ENCODE measurements at places on chromosomes 13 and 19.

GRCh38 chr19:5152767-5153532, 184.0 kb downstream of the KDM4B start:
- DNase-seq, result no peak

- DNase-seq, result no peak
Observed at GRCh38 chr13:71218960-71219359, 648.0 kb downstream of the DACH1 start.

- DNase-seq, result no peak
Observed at GRCh38 chr13:44040070-44040817, 160.5 kb downstream of the LACC1 start.

- DNase-seq, result peak; percentile 50
Observed at GRCh38 chr19:3284759-3285646, 60.5 kb downstream of the CELF5 start.

DNA sequence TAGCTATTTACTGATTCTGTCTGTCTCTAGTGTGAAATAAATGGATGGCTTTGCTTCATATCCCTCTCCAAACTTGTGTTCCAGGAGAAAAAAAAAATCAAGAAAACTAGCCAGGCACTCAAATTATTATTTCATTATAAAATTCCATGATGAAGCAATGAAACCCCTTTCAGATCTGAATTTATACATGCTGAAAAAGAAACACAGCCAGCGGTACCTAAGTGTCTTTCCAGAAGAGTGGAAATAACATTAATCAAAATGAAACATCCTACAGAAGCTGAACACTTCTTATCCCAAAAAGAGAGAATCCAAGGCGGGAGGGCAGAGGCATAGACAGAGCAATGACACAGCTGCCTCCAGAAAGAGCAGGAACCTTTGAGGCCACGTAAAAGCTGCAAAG, 15.9 kb downstream of the ENOX1 start:
- no peak for DNase-seq

- no peak for DNase-seq
Observed at GRCh38 chr13:79423801-79424642, 18.0 kb upstream of the RBM26 start.

GRCh38 chr19:15241259-15241910, 9.1 kb upstream of the EPHX3 start:
- DNase-seq, result no peak

DNA sequence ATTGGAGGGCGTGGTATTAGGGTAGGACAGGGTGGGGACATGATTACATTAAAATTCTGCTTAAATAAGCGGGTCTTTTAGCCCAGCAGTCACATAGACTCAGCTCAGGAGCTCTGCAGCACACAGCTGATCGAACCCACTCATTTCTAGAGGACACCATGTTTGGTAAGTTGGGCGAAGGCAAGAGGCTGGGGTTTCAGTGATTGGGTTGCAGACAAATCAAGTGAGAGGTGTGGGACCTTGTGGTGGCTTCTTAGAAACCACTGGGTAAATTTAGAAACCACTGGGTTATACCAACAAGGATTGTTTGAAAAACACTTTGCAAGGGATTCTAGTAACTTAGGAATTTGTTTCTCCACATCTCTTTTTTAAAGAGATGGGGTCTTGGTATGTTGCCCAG, at the start of gene LEUTX:
LEUTX (plus strand) TSS at position 92 of the 400 bp plus-strand sequence; CDS start at position 159, 67 bp downstream.
- DNase-seq, result no peak

DNA sequence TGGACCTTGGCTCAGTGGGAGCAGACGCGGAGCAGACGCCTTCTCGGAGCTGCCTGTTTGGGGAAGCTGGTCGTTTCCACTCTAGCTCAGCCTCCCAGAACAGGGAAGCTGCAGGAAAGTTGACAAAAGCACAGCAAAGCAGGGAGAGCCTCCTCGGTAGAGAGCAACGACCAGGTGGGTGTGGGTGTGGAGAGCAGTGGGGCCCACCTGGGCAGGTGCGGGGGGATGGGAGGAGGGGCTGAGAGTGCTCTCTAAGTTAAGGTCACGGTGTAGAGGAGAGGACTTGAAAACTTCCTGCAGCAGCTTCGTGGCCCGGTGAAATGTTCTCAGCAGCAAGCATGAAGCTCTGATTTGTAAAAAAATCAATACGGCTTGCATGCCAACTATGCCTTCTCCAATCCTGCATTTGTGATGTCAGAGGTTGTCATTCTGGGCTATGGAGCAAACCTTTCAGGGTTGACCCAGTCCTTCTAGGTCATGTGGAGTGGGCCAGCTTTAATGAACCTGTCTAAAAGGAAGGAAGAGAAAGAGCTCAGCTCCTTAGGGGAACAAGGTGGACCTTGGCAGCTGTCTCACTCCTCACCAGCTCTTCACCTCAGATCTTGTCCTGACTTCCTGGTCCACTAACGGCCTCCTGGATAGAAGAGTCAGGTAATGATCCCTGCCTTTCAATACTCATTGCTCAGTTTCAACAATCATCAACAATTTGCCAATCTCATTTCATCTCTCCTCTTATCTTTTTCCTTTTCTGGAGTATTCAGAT, 85.8 kb upstream of the UBL3 start:
- no peak for DNase-seq

DNA sequence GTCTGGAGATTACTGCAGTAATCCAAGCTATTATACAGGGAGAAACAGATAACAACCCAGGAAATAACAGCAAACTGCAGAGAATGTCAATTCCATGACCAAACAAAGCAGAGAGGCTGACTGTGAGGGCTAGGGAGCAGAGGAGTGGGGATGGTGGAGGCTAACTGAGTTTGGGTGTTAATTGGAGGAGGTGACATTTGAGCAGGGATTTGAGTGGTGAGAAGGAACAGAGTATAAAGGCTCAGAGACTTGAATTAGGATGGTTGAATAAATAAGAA, 3.1 kb downstream of the DMAC2 start:
- no peak for DNase-seq

GRCh38 chr19:52535771-52536447, 8.4 kb downstream of the ZNF808 start:
- DNase-seq, result peak; percentile 82

GRCh38 chr19:49680421-49681351, 3.6 kb downstream of the PRMT1 start:
- peak; percentile 100 for DNase-seq

DNA sequence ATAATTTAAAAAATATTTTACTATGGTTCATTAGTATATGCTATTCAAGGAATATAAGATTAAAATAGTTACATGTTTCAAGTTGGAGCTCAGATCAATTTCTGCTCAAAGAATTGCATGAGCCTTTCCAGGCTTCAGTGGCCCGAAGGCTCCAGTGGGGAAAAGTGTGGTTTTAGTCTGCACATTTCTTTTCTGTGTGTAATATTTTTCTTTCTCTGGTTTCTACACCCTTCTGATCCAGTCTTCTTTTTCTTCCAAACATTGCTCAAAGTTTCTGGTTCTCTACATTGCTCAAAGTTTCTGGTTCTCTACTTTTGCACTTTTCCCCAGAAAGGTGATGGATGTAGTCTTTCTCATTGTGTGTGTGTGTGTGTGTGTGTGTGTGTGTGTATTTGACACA, 64.7 kb upstream of the OXGR1 start:
- no peak for DNase-seq

DNA sequence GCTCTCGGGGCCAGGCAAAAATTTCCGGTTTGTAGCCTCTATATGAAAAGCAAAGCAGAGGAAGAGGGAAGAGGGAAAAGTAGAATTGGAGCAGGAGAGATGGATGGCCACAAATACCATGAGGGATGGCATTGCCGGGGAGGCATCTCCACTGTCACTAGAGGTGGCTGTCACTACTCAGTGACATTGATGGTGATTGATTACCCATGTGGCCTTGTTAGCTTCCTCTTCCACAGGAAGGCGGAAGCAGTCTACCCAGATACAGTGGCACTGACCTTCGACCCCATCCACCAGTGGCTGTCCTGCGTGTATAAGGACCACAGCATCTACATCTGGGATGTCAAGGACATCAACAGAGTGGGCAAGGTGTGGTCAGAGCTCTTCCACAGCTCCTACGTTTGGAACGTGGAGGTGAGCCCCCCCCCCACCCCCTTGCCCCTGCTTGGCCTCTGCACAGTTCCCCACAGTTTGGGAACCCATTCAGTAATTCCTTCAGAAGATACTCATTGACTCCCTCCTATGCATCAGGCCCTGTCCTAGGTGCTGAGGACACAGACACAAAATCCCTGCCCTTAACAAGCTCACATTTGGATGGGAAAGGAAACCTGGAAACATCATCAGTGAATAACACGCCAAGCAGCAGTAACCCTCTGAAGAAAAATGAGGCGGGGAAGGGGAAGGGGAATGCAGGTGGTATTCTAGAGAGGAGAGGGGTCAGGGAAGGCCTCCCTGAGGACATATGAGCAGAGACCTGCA, 18.6 kb downstream of the WDR62 start:
- no peak for DNase-seq

DNA sequence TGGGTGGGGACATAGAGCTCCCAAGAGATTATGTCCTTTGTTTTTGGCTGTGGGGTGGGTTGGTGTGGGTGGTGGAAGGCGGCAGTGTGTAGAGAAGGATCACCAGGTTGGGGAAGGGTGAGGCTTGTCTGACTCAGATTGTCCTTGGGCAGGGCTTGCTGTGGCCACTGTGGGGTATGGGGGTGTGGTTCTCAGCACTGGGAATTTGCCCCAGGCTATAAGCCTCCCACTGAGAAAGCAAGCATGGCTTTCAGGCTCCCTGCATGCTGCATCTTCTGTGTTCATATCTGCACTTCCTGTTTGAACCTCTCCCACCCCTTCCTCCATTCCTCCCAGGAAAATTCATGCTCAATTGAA, 34.9 kb downstream of the DNAJC15 start:
- no peak for DNase-seq

GRCh38 chr13:49110122-49110912, 109.8 kb upstream of the MLNR start:
- DNase-seq, result peak; percentile 54

- no peak for DNase-seq
Observed at GRCh38 chr13:76708138-76708688, 178.0 kb downstream of the KCTD12 start.

DNA sequence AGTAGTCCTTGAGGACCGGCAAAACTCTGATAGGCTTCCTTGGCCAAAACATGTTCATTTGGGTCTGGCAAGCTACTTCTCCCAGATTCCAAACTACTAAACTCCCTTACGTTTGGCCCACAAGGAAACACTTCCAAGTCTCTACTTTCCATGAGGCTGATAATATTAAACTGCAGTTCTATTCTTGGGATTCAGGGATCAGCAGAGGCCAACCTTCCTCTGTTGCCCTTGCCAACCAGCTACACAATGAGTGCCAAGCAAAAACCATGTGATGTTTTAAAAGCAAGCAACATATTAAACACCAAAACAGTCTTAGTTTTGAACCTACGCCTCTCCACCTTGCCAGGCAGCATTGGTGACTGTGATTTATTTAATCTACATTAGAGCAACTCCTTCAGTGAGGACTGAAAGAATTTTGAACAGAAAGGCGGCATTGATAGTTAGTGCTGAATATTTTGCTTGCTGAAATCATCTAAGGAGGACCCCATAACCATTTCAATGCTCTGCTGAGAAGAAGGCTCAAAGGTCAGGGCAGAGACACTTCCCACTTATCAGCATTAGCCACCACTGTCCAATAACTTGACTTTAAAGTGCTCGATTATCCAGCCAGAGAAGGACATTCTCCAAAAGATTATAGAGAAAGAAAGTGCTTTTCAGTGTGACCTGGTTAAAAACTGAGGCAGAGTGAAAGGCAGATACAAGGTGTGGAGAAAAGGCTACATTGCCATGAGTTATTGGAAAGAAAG, 287.1 kb downstream of the TBC1D4 start:
- no peak for DNase-seq
